ENCODE measurements at places on chromosomes 11 and 22.

DNA sequence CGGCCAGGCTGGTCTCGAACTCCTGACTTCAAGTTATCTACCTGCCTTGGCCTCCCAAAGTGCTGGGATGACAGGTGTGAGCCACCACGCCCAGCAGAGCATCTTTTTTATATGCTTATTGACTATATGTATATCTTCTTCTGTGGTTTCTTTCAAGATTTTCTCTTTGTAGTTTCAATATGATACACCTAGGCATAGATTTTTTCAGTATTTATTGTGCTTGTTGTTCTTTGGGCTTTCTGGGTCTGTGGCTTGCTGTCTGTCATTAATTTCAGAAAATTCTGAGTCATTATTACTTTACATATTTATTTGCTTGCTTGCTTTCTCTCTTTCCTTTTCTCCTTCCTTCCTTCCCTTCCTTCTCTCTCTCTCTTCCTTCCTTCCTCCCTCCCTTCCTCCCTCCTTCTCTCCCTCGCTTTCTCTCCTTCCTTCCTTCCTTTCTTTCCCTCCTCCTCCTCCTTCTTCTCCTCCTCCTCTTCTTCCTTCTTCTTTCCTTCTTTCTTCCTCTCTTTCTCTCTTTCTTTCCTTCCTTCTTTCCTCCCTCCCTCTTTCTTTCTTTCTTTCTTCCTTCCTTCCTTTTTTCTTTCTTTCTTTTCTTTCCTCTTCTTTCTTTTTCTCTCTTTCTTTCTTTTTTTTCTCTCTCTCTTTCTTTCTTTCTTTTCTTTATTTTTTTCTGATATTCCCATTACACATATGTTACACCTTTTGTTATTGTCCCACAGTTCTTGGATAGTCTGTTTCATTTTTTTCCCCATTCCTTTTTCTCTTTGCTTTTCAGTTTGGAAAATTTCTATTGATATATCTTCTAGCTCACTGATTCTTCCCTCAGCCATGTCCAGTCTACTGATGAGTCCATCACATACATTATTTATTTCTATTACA is 10.9 kb upstream of the DCHS1 start:
- DNase-seq: no peak

DNA sequence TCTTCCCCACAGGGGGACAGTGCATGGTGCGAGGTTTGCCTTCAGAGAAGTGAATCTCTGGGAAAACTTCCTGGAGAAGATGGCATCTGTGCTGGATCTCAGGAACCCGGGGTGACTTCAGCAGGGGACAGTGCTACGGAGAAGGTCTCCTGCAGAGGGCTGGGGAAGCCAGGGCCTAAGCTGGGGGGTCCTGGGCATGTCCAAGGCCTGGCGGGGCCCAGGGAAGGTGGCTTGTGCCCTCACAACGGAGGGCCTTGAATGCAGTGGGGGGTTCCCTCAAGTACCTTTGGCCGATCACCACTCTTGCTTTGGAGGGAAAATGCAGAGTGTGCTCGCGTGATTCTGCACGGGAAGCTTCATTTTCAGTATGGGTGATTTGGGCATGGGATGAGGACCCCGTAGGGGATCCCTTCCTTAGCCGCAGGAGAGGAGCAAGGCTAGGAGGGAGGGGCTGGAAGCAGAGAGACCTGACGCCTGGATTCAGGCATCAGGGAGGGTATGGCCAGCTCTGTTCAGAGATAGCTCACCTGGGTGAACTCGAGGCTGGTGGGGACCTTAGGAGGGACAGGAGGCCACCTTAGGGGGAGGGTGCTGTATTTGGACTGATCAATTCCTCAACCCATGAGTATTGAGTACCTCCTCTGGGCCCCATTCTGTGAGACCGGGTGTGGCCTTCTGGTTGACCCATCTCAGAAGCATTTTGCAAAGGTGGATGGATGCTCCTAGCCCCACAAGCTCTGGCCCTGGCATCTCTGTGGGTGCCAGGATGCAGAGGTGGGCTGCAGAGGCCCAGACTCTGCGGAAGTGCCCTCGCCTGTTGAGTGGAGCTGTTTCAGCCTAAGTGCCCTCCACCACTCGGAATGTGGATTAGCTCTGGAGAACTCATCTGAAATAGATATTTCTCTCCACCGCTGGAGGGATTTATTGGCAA is 529.4 kb downstream of the TBC1D22A start:
- no peak for DNase-seq

DNA sequence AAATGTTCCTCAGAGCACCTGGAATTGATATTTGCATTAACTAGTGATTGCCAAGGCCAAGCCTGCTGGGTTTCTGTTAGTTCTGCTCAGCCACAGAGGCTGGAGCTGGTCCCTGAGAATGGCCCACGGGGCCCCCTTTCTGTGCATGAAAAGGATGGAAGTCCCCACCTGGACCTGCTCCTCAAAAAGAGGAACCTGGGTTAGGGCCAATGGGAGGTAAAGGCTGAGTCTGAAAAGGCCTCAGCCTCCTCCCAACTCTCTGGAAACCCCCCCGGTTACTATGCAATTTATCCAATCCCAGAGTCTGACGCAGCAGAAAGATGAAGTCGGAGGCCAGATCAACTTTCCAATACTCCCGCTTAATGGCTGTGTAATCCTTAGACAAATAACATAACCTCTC is 6.8 kb upstream of the CREB3L1 start:
- no peak for DNase-seq

DNA sequence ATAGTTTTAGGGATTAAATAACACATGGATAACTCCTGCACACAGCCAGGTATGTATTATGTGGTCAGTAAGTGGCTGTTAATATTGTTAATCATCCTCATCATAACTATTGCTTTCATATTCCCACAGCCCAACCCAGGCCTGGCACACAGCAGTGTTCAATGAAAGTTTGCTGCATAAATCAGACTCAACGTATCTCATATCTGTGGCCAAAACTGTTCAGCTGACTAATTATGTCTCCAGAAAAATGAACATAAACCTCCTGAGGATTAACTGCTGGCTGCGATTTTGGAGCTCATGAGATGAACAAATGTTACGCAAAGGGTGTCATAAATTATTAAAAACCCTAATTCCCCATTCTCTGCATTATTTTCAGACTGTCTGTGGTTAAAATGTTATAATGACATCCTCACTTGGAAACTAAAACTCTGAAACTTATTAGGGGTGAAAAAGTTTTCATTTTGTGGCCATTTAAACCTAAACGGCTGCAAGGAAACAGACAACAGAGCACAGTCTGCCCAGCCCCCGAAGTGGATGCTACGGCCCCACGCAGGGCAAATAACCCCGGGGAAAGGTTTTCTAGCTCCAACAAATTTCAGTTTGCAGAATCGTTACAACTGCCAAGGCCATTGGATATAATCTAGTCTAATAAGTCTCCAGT is 17.3 kb downstream of the ABCC8 start:
- DNase-seq: no peak

- no peak for DNase-seq
Observed at GRCh38 chr11:14854057-14854456, 38.0 kb downstream of the CYP2R1 start.

DNA sequence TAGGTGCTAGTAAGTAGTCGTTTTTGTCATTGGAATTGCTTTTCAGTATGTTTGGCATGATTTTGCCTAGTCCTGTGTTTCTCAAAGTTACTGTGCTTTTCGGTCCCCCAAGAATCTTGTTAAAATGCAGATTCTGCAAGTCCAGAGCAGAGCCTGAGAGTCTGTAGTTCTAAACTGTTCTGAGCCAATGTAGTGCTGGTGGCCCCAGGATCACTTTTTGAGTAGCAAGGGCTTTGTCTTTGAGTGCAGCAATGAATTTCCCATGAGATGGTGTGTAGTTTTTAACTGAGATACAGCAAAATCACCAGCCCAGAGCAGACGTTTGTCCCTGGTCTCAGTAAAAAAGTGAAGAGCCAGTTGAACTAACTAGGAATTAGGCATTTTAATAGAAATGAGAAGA is 122.4 kb downstream of the NCAM1 start:
- DNase-seq: no peak

DNA sequence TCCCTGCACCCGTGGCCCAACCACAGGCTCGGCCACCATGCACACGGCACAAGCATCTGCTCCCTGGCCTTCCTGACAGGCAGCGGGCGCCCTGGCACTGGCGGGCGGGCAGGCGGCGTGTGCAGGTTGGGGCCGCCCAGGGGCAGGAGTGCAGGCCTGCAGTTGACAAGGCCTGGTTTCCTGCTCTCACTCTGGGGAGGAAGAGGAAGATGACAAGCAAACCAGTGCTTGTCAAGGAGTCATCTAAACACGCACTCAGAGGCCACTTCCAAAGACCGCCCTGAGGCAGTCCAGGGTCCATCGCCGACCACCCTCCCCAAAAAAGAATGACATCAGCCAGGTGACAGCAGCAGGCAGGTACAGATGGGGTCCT is 65.3 kb upstream of the LINC01488 start:
- DNase-seq: no peak

- peak; percentile 49 for DNase-seq
Observed at GRCh38 chr11:125343718-125344131, 152.3 kb downstream of the FEZ1 start.

DNA sequence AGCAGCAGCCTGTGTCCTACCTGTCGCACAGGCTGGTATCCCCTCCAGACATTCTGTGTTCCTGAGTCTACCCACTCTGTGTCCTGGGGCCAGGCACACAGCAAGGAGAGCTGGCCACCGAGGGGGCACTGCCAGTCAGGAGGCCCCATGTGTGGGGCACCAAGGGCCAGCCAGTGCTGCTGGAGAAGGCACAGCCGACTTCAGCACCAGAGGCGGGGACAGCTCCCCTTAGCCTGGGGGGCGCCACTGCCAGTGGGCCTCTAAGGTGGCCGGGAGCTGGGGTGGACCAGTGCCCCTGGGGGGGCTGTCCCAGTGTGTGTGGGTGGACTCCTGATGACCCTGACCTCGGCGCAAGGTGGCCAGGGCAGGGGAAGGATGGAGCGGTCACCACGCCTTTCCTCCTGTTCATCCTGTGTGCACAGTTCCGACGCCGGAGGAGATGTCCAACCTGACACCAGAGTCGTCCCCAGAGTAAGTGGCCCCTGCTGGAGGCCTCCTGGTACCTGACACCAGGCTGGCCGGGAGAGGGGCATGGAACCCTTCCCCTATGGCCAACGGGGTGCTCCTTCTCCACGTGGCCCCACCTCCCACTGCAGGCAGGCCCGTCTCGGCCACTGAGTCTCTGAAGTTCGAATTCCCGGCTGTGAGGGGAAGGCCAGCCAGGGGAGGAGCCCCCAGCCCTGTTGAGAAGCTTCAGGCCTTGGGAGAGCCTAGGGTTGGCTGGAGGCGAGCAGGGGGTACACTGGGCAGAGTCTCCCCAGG is 35.4 kb downstream of the MOB2 start:
- no peak for DNase-seq

GRCh38 chr11:125168918-125169456 is 4.4 kb downstream of the PKNOX2 start:
- DNase-seq: no peak

DNA sequence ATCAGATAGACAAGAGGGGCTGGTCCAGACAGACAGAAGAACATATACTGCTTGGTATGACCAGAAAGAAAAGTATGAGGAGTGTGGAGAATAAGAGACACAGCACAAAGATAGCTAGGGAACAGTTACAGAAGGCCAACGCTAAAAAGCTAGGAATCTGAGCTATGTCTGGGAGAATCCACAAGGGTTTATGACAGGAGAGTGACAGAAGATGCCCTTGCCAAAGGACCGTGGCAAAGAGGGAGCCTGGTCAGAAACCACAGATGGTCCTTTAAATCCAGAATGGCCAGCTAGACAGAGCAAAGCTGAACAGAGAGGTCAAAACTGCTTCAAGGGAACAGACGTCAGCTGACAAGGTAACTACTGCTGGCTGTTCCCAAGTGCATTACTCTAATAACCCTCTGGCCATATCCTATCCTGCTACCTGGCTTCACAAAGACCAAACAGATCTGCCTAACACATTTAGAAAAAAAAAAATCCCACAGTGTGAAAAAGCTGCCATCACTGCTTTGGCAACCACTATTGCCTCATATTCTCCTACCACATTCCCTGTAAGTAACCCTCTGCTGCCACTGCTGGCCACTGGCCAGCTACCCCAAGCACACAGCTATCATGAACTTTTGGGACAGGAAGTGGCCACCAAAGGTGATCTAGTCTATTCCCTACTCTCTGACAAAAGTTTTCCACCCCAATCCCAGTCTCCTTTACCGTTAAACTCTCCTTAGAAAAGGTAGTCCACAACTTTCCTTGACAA is 7.3 kb downstream of the SERGEF start:
- DNase-seq: no peak

DNA sequence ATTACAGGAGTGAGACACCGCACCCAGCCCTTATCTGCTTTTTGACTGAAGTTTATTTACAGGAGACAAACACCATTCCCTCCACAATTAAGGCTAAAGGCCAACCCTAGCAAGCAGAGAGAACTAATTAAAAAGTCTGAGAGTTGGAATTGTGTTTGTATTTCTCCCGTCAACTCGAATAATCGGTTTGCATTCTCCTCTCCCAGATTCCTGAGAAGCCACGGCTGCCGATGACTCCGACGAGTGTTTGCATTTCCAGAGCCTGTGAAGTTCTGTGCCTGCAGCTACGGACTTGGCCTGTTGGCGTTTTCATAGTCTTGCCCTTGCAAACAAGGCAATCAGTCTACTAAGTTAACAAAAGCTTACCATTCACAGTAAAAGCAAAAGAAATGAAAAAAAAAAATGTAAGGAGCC is 73.2 kb upstream of the NUP50 start:
- peak; percentile 47 for DNase-seq

DNA sequence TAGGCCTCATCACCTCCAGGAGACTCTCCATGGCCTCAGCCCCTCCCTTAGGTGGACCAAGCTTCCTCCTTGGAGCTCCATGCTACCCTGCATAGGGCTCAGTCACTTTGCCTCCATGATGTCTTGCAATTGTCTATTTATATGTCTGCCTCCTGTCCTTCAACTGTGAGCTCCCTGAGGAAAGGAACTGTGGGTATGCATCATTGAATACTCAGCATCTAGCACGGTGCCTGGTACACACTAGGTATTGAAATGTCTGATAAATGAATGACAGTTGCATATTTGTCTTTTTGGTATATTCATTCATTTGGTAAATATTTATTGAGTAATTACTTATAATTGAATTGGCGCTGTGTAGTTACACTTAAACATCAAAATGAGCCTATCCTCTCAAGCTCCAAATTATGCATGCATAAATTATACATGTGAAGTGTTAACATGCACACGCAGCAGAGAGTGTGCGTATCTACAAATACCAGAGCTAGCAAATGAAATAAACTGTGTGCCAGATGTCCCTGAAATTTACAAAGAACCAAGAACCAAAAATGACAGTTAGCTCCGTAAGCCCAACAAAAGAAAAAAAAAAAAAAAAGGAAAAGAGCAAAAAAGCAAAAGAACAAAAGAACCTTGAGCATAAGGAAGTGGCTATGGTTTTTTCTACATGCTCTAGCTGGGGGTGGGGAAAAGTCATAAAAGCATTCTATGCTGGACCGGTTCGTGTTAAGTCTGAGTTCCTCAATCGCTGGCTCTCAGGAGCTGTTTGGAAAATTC is 25.2 kb downstream of the GRAP2 start:
- DNase-seq: no peak

- no peak for DNase-seq
Observed at GRCh38 chr11:55474321-55474720, 79.9 kb upstream of the OR4C15 start.

- DNase-seq: no peak
Observed at GRCh38 chr11:33310720-33311500, 53.7 kb downstream of the HIPK3 start.

- DNase-seq: no peak
Observed at GRCh38 chr11:12089473-12089872, 20.9 kb upstream of the MICAL2 start.

- DNase-seq: peak; percentile 83
Observed at GRCh38 chr11:76680518-76681425, 10.2 kb upstream of the LRRC32 start.

Data from retina (tissue), 1 donor.